ENCODE measurements at places on chromosomes 1 and 21. TPM values are rescaled to one million over a fixed set of nuclear protein-coding genes. Genes with fewer than 3 reads are reported as not detected.
A peak's percentile ranks its signal among the peaks of the same experiment; 100 is the strongest.

GRCh38 chr1:177902266-177902665 is 67.6 kb downstream of the SEC16B start:
- no peak for DNase-seq

DNA sequence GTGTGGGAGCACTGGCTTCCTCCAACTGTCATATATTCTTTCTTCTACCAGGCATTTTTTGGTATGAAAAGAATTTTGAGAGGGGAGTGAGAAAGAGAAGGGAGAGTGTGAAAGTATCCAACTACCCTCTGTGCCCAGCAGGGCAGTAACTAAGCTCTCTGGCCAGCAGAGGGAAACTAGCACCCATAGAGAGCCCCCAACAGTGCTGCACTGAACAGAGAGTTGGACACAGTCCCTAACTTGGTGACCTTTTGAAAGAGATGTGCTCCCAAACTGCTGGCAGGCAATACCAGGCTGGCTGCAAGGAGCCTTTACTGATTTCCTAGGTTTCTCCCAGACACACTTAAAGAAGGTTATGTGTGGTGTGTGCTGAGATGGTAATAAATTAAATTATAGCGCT is 118.8 kb upstream of the PBX1 start:
- no peak for DNase-seq

GRCh38 chr1:85137660-85138059 is 63.2 kb downstream of the SYDE2 start:
- no peak for DNase-seq

DNA sequence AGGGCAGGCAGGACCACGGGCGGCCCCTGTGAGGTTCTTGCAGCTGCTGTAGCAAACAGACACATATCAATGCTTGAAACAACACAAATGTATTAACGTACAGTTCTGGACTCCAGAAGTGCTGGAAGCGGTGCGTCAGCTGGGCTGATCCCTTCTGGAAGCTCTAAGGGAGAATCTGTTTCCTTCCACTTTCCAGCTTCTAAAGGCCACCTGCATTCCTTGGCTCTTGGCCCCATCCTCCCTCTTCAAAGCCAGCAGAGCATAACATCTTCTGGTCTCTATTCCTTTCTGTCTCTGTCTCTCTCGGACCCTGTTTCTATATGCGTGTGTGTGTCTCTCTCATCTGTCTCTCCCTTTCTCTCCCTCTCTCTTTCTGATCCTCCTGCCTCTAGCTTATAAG is 102.3 kb downstream of the SPSB1 start:
- DNase-seq = no peak

DNA sequence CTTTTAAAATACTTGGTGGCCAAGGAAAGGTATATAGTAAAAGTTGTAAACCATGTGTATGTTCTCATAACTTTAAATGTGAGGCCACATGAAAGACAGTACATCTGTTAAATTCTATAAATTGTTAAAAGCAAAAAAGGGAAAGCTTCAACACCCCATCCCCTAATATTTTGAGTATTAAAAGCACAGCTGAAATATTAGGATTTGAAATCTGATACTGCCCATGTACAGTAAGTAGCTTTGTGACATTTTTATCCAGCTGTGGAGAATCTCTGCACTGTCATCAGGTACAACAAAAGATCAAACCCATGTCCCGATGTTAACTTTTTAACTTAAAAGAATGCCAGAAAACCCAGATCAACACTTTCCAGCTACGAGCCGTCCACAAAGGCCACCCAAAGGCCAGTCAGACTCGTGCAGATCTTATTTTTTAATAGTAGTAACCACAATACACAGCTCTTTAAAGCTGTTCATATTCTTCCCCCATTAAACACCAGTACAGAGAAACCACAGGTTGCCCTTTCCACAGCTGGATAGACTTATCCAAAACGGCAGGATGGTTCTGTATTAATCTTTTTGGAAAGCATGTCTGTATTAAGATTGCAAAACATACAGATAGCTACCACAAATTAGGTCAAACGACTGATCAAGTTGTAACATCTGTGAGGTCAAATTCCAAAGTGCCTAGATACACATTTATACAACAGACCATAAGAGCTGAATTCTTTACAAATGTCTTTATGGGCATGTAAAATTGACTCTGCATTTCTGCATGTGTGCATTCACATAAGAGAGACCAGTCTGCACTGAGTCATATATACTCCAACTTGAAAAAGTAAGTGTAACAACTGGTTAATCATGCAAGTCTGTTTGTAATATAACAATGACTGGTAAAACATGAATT is 5.2 kb downstream of the IRF2BP2 start:
- no peak for DNase-seq

DNA sequence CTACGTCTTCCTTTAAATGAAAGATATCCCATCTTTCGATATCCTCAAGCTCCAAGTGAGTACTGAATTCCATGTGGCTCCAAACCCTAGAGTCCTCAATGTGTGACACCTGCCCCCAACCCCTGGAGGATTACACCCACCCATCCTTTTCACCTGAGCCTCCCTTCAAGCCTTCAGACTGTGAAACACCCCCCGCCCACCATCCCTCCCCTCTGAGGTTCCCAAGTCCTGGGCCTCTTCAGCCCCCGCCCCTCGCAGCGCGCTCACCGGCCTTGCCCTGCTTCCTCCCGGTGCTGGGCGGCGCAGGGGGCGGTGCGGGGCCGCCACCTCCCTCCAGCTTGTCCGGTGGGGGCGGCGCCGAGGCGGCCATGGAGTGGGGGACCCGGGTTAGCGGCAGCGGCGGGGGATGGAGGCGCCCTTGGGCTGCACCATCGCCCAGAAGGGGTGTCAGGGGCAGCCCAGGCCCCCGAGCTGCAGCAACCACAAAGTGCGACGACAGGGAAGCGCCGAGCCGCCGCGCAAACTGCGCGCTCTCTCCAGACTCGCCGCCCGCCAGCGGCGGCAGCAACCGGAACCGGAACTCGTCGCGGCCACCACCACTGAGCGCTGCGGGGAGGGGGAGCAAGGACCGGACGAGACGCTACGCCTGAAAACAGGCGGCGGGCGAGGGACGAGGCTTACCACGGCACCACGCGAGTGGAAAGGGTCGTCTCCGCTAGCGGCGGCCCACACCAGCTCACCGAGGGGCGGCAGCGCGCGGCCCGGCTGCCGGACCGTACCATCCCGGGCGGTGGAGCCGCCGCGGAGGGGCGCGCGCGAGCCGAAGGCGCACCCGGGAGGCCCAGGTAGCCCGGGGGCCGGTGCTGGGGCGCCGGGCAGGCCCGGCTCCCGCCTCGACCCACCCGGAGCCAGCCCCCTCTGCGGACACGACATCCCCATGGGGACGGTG is at the start of gene PYGO2:
Gene PYGO2 (minus strand): TSS at position 576 of the 949 bp plus-strand sequence. CDS start 206 bp downstream, at position 370.
- DNase-seq = peak; percentile 76

Gene CYP2J2
- total RNA-seq = 1.3 TPM
